ENCODE measurements at places on chromosomes 2 and 18.

DNA sequence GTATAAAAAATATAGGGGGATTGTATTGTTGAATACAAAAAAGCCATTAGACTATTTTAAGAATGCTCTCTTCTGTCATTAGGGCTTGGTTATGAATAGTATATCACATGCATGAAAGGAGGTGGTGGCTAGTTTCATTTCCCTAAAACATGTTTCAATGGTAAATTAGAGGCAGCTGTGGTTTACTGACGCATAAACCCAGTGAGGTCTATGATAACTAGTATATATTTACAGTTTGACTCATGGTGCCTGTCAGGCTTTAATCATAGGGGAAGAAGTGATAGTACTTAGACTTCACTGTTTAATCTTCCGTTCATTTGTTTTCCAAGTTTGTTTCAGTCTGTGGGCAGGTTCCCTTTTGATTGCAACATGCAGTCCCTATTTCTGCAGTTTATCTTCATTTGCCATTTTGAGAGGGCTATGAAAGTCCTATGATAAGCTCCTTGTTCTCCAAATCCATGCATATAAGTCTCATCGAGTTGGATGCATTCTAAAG lies 55.1 kb upstream of the MAP4K3 start:
- DNase-seq = no peak

GRCh38 chr2:223459328-223459939 lies 142.7 kb downstream of the SCG2 start:
- DNase-seq = no peak

DNA sequence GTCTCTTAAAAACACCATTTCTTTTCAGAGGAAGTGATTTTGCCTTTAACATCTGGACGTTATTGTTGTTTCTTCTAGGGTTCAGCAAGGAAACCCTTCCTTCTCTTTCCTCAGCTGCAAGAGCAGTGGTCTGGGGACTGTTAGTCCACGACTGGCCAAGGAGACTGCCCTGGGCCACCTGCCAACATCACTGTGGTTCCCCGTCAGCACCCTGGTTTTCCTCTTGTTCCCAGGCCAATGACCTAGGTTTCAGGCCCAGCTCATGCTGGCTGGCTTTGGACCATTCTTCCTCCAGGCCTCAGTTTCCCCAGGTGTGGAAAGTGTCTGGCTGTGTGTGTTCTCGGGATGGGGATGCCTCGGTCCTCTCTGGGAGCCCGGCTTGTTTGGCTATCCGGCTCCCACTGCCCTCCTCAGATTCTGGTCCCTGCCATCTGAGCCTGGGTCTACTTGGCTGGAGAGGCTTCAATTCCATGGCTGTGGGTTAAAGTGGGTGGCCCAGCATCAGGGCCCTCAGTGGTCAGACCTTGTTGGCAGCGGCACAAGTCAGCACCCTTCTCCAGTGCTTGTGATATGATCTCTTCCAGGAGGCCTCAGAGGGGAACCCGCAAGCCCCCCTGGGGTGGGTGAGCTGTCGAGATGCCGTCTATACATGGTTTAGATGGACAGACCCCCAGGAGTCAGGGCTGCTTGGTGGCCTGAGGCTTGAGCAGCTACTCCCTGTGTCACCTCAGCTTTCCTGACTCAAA lies 234.3 kb upstream of the HS6ST1 start:
- no peak for DNase-seq

- DNase-seq = no peak
Measured at GRCh38 chr2:236685361-236685760, 115.7 kb downstream of the ACKR3 start.

DNA sequence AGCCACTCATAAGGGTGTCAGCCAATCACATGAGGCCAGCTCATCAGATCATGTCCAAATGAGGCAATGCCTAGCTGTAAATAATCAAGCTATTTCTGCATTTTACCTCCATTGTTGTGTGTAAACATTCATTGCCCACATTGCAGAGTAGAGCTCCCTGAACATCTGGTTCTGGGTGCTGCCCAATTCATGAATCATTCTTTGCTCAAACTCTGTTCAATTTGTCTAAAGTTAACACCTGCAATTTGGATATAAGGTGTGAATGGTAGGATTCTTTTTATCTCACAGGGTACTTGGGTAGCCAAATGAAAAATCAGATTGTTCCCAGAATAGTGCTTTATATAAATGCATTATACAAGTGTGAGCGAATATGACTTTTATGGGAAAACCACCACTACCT lies 345.5 kb upstream of the NT5C1B start:
- no peak for DNase-seq

DNA sequence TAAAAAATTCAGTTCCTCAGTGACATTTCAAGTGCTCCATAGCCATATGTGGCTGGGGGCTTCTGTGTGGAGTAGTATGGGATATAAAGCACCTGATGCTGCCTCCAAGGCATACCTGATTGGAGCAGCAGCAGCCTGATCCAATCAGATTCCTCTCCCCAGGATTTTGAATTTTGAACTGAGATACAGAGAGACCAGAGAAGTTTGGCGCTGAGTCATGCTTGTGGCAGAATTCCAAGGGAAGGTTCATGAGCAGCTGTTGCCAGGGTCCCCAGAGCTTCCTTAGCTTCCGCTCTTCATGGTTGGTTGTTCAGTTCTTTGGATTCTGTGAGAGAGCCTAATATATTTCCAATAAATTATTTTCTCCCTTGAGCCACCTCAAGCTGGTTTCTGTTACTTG lies 29.0 kb upstream of the CFAP36 start:
- DNase-seq = no peak

- DNase-seq = no peak
Measured at GRCh38 chr2:182740701-182741100, 24.6 kb downstream of the DNAJC10 start.

- no peak for DNase-seq
Measured at GRCh38 chr18:57727952-57728807, 74.9 kb downstream of the ATP8B1 start.

- no peak for DNase-seq
Measured at GRCh38 chr18:58848685-58849084, 16.0 kb upstream of the ZNF532 start.

DNA sequence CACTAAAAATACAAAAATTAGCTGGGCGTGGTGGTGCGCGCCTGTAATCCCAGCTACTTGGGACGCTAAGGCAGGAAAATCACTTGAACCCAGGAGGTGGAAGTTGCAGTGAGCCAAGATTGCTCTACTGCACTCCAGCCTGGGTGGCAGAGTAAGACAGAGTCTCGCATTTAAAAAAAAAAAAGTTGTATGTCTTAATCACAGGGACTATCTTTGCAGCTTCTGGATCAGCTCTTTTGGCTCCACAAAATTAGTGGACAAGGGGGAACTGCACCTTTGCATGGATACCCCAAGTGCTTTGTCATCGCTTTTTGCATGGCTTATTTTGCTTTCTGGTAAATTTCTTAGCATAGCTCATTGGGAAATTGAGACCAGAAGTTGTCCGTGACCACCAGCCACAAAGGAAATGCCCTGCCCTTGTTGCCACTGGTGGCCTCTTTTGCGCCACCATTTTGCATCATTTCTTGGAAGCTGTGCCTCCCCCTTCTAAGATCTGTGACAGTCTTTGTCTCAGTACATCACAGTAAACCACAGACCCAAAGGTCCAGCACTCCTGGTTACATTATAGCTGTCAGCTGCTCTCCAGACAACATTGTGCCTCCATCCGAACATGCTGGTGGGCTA lies 43.9 kb upstream of the PCBP1 start:
- DNase-seq = no peak

GRCh38 chr18:79954791-79955190 lies 3.3 kb upstream of the SLC66A2 start:
- no peak for DNase-seq

DNA sequence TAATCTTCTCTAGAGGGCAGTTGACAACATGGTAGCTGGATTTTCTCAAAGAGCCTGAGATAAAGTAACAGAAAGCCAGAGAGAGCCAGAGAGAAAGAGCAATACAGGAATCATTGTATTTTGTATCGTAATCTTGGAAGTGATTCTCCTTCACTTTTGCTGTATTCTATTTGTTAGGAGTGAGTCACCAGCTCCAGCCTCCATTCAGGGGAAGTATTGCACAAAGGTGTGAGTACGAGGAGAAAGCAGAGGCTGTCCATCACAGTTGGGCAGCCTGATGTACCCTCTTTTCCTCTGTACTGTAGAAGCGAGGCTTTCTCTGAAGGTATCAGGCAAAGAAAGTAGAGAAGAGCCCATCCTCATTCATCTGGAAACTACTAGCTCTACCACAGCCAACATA lies 176.8 kb downstream of the KCNS3 start:
- no peak for DNase-seq

DNA sequence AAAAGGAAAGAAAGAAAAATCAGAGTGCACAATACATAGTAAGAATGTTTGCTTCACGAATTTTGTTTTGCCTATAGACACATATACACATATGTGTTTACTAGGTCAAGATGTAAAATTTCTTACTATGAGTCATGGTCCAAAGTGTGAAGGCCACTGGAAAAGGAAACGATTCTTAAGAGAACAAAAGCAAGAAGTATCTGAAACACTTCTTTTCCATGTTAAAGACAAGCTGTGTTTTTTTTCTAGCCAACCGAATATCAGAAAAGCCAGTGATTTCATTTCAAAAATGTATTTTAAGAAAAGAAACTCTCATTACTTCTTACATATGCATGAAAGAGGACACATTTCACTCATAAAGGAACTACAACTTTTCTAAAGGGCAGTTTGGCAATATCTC lies 24.9 kb downstream of the PECR start:
- no peak for DNase-seq

- no peak for DNase-seq
Measured at GRCh38 chr2:30655211-30655610, 152.0 kb downstream of the CAPN13 start.

- no peak for DNase-seq
Measured at GRCh38 chr2:208319391-208319790, 53.3 kb downstream of the PIKFYVE start.

DNA sequence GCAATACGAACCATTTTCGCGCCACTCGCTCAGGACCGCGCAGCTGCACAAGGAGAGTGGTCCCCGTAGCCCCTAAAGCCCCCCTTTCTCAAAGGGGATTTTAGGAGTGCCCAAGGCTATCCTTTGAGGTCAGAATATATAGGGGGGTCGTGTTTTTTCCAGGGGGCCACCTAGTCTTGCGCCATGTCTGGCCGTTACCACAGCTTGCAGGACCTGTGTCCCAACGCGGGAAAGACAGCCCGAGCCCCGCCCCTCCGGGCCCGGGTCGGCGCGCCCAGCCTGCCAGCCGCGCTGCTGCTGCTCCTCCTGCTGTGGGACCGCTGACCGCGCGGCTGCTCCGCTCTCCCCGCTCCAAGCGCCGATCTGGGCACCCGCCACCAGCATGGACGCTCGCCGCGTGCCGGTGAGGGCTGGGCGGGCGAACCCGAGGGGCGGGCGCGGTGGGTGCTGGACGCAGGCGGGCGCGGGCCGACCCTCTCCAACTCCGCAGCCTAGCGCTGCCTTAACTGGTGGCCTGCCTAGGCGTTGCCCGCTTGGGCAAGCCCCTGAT lies at the start of gene CDCA7:
Gene CDCA7 (plus strand): TSS at position 291 of the 550 bp plus-strand sequence. CDS start 92 bp downstream, at position 383.
- peak; percentile 14 for DNase-seq

GRCh38 chr18:11293794-11294193 lies 144.4 kb upstream of the PIEZO2 start:
- no peak for DNase-seq

DNA sequence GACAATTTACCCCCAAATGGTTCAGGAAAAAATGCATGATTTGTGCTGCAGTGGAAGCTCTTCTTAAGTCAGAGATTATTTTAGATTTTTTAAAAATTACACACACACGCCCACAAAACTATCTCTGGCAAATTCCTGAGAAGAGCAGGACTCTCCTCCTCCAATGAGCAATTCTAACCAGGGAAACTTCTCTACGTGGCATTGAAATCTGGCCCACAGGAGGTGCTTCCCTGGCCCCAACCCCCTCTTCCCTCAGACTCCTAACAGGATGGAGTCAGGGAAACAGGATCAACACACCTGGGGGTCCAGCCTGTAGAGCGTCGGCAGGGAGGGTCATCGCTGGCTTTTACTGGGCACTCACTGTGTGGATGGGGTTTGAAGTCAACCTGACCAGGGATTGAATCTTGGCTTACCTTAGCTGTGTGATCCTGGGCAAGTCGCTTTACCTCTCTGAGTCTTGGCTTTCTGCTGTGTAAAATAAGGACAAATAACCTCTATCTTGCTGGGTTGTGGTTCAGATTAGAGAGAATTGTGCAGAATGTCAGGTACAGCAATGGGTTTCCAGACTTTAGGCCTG lies 65.4 kb upstream of the ASAP2 start:
- DNase-seq = no peak

- DNase-seq = no peak
Measured at GRCh38 chr2:209094221-209094620, 329.6 kb upstream of the MAP2 start.

DNA sequence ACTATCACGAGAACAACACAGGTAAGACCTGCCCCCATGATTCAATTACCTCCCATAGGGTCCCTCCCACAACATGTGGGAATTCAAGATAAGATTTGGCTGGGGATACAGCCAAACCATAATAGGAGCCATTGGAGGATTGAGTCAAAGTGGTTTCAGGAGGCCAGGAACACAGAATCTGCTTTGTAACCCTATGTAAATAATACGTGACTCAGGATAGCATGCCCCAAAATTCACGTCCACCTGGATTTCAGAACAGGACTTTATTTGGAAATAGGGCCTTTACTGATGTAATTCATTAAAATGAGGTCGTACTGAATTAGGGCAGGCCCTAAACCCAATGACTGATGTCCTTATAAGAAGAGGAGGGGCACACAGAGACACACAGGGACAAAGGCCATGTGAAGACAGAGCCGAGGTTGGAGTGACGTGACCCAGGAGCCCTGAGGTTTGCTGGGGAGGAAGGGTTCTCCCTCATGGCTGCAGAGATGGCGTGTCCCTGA lies 16.0 kb upstream of the CNDP2 start:
- DNase-seq = no peak

DNA sequence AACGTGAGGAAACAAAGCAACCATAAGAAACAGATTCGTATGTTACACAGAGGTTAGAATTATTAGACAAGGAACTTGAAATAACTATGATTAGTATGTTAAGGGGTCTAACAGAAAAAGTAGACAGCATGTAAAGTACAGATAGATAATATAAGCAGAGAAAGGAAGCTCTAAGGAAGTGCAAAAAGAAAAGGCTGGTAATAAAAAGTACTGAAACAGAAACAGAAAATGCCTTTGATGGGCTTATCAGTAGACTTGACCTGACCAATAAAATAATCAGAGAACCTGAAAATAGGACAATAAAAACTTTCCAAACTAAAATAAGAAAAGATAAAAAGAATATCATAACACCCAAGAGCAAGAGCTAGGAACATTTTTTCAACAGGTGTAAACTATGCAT lies 225.8 kb downstream of the RND3 start:
- no peak for DNase-seq

GRCh38 chr2:15653806-15654726 lies 62.4 kb downstream of the DDX1 start:
- no peak for DNase-seq

- no peak for DNase-seq
Measured at GRCh38 chr18:67379981-67380380, 136.5 kb downstream of the DSEL start.

GRCh38 chr2:3459185-3460015 lies 59.9 kb downstream of the ADI1 start:
- DNase-seq = no peak
